ENCODE measurements at places on chromosomes 1 and 21.

GRCh38 chr1:180208264-180208663 is 21.8 kb upstream of the LHX4 start:
- no peak for DNase-seq

DNA sequence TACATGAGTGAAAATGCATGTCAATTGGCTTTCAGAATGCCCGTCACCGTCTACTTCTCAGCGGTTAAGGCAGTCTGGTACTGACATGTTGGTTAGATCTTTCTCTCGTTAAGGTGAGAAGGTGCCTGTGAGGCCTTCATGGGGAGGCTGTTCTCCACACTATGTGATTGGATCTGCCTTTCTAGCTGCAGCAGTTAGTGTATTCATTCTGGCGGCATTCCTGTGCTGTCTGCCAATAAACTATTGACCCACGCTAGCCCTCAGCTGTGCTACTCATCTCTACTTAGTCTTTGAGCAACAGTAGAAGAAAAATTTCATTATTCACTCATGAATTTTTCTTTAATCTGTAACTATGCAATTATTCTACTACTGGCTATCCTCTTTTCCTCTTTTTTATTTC is 32.0 kb downstream of the CCSAP start:
- DNase-seq: no peak

DNA sequence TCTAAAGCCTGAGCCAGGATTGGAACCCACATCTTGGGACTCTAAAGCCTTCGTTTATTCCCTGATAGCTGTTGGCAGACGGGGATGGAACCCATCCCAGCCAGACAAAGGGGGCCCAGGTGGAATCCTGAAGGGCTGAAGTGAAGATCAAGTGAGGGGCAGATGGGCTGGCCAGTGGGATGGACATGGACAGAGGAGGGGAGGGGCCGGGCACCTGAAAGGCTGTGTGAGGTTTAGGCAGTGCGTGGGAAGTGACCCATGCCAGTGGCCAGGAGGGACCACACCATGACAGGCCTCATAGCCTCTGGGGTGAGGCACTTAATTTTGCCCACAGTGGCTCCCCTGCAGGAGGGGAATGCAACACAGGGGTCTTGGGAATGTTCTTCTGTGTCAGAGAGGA is 44.6 kb upstream of the DMRTB1 start:
- no peak for DNase-seq

DNA sequence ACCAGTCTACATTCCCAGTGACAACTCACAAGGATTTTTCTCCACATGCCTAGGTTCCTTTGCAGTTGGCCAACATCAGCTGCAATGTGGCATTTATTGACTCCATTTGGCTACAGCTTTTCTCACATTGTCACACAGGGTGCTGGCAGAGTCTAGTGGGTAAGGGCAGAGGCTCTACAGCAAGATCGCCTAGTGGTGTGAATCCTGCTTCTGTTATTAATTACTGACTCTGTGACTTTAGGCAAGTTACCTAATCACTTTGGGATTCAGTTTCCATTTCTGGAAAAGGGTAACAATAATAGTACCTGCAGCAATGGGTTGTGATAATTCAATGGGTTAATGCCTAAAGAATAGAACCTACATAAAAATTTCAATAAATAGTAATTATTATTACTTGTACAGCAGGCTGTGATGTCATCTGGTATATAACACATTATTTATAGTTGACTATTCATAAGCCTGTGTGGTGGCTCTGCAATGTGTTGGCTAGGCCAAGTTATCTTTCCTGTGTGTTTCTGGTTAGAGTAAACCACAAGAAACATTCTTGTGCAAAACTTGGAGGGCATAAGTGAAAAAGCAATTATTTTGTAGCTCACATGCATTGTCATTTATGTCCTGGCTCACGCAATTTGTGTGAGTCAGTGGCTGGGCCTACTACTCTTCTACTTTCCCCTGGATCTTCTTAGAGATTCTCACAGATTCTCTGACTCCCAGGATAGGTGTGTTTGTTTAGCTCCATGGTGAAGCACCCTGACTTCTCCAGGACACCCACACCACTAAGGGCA is 59.5 kb downstream of the PTGS2 start:
- DNase-seq: no peak

- peak; percentile 23 for DNase-seq
Measured at GRCh38 chr1:32636914-32637645, 13.3 kb downstream of the ZBTB8OS start.

DNA sequence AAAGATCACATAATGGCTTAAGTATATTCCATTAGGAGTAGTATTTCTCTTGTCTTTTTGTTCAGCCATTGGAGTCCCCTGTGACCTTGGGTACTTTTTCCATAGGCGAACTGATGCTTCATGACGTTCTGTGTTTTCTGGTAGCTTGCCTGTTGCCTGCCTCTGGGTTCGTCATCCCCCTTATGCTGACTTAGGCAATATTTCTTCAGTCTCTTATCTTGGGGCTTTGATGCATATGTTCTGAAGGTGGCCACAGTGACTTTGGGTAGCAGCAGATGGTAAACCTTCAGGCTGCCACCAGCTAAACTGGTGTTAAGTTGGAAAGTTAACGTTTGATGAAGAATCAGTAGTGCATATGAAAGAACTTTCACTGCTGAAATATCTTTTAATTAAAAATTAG is 170.2 kb downstream of the RPS6KC1 start:
- DNase-seq: no peak

DNA sequence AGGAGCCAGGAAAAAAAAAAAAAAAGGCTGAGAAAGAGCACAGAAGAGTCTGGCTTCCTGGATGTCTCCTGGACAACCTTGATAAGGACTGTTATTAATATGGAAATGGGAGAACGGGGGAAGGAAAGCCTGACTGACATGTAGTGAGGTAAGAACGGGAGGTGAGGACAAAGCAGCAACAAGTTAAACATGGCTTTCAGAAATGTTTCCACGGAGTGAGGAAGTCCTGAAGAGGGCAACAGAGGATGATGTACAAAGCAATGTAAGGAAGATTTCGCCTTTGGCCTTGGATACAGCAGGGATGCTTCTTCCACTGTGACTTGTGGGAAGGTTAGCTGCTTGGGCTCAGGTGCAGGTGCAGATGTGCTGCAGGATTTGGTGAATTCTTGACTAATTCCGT is 11.9 kb upstream of the NIBAN1 start:
- DNase-seq: no peak

Measured in head of caudate nucleus (tissue), 42 donors.